Fibroblast of mammary gland (primary cell): ENCODE measurements at places on chromosomes 11 and 22.

- DNase-seq: no peak
Observed at GRCh38 chr11:72998676-72999075, 143.4 kb downstream of the FCHSD2 start.

- DNase-seq: no peak
Observed at GRCh38 chr11:2418693-2419360, 18.3 kb downstream of the TSSC4 start.

- peak; percentile 79 for DNase-seq
Observed at GRCh38 chr11:106156290-106156937, 79.0 kb downstream of the AASDHPPT start.

DNA sequence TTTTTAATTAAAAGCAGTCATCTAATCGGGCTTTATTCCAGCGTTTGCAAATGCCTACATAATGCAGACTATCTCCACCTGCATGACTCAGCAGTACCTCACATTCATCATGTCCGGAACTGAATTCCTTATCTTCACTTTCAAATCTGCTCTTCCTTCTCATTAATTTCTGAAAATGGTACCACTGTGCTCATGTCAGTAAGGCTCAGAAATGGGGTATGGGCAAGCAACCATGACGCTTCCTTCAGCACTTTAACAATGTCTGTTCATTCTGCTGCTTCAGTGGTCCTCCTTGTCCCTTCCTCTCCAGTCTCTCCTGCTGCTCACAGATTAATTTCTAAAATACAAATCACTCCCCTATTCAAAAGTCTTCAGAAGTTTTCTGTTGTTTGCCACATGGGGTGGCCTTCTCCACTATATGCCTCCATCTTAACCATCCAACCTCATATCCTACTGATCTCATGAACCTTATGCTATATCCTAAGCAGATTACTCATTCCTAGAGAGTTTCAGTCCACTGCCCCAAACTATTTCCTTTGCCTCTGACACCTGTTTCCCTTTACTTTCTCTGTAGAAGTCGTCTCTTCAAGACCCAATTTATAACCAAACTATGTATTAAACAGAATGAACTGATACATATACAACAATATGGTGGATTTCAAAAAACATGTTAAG lies 7.0 kb downstream of the GTF2H1 start:
- DNase-seq: no peak

DNA sequence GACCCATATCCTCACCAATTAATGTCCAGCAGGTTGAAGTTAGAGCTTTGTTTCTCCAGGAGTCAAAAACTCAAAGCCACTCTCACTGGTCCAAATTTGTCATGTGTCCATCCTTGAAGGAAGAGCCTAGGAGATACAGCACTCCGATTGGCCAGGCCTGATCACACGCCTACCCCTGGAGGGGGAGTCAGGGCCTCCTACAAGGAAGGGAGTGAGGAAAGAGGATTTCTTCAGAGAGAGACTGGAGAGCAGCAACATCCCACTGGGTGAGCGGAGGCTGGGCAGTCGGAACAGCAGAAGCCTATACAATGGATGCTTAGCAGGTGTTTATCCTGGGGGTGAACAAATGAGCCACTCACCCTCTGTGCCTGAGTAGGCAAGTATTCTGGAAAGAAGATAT lies 113.9 kb downstream of the TRIM29 start:
- peak; percentile 2 for DNase-seq

- no peak for DNase-seq
Observed at GRCh38 chr11:60873533-60873932, 6.2 kb downstream of the ZP1 start.

GRCh38 chr11:125344846-125345420 lies 151.1 kb downstream of the FEZ1 start:
- DNase-seq: no peak

GRCh38 chr11:41116970-41117369 lies 342.5 kb downstream of the LRRC4C start:
- DNase-seq: no peak

DNA sequence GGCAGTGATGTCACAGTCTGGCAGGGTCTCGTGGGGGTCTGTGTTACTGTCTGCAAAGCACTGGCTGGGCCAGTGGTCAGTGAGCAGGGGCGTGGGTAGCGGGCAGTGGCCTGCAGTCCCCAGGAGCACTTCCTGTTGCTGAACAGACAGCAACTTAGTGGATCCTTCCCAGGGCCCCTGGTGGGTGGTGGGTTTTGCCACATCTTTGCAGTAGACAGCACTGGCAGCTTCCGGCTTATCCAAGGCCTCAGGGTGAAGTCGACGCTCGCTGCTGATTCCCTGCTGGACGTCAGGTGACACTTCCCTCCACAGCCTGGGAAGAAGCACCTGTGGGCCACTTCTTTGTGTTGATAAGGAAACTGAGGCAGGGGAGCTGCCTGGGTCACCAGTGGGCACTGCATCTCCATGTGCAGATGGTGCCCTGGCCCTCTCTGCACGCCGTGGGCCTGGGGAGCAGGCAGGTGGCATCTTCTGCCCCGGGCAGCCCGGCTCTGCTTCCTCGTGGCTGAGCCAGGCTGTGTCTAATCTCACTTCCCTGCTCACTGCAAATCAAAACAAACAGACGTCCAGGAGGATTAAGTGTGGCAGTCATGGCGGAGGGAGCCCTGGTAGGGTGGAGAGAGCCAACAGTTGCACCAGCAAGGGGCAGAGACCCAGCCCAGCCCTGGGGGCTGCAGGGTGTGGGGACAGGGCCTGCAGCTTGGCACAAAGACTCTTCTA lies 79.8 kb downstream of the KCNQ1 start:
- DNase-seq: no peak

DNA sequence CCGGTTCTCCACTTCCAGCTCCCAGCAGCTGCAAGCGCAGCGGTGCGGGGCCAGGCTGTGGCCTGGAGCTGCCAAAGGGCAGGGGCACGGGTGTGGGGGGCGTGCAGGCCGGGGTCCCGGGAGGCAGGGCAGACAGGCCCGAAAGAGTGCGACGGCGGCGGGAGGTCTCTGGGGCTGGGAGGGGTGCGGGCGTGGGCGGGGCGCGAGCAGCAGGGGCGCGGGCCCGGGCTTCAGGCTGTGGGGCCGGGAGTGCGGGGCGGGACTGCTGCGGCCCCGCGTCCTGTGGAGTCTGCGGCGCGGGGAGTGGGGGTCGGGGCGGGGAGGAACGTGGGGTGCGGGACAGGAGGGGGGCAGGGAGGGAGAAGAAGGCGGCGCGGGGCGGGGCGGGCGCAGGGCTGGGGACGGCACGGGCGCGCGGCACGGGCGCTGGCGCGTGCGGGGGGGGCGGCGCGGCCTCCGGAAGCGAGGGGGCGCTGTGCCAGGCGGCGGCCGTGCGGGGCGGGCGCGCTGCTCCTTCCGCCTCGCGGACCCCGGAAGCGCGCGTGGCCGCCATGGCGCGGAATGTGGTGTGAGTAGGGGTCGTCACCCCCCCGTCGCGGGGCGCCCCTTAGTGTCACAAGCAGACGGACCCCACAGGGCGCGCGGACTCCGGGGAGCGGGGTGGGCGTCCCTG lies at the start of gene MRPL23:
TSS of gene MRPL23 (plus strand) at position 521 of the 673 bp plus-strand sequence. CDS start at position 552, 31 bp downstream.
- no peak for DNase-seq

- DNase-seq: no peak
Observed at GRCh38 chr22:41561788-41562187, 978 bp downstream of the CSDC2 start.

DNA sequence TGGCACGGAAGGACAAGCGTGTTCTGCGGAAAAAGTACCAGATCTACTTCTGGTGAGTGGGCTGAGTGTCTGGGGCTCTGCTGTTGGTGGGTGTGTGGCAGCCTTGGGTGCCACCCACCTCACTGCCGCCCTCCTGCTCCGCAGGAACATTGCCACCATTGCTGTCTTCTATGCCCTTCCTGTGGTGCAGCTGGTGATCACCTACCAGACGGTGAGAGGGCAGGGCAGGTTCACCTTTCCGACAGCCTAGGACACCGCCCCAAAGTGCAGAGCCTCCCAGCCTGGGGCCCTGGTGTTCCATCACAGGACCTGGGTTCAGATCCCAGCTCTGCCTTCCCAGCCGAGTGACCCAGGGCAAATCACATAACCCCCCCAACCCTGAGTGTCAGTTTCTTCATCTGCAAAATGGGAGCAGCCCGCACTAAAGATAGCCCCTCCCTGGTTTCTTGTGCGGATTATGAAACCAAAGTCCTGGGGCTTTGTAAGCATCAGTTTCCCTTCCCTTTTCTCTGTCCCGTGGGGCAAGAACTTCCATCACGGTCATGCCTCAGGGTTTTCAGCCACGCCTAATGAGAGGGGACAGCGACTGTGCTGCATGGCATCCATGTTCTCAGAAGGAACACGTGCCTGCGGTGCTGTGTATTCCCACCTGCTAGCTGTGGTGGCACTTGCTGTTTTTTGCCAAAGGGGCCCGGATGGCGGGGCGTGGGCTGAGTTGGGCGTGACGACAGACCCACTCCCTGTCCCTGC lies 9.8 kb upstream of the TAGLN start:
- DNase-seq: no peak

- DNase-seq: no peak
Observed at GRCh38 chr11:13055200-13055599, 46.1 kb downstream of the RASSF10 start.

GRCh38 chr11:118370774-118371173 lies 11.4 kb downstream of the UBE4A start:
- DNase-seq: no peak

DNA sequence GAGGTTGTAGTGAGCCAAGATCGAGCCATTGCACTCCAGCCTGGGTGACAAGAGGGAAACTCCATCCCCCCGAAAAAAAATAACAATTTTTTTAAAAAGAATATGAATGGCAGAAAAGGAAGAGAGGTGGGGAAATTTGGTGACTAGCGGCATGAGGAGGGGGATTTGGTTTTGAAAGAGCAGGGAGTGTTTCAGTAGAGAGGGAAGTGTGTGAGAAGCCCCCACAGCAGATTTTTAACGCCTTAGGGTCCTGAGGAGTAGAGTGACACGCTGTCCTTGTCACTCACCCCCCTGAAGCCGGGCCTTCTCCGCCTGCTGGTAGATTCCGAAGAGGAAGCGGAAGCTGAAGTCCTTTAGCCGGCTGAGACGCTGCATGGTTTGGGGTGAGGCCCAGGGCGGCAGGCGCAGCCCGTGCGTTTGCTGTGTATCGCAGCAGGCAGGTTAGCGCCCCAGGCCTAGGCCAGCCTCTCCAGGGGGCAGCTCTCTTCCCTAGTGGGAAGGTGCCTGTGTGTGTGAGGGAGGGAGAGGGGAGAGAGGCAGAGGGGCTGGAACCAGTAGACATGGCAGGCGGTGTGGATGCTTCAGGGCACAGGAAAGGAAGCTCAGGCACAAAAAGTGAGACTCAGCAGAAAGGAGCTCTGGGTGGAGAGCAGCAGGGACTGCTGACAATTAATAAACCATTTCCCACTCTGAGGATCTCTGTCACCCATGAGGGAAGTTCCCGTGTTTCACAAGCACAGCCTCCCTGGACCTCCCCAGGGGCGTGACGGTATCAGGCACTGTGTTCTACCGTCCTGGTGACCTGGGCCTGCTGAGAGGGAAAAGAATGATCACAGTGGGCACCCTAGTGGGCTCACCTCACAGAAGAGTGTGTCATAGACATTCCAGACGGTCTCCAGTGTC lies 3.9 kb downstream of the ACP2 start:
- no peak for DNase-seq

DNA sequence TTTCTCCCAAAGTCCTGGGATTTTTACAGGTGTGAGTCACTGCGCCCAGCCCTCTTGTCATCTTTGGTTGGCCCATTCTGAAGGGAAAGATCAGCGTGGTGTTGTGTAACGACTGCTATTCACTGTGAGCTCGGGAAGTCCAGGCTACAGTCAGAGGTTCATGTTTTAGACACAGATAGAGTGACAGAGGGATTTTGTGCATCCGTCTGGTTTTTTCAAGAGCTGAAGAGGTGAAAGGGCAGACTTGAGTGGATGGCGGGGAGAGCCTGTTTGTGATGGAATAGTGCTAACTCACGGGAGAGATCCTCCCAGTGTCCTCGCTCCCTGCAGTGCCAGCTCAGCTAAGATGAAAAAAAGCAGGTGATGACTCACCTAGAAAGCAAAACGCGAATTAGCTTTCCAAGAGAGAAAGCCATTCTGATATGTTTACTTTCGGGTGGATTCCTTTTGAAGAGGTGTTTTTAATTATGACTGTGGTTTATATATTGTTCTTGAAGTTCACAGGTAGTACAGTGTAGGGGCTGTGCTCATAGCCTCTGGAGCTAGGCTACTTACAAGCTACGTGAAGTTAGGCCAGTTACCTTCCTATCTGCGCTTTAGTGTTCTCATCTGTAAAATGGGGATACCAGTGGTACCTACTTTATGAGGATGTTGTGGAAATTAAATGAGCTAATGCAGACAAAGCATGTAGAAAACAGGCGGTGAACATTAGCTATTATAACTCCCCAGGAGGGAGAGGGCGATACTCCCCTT lies 67.2 kb downstream of the C11orf91 start:
- DNase-seq: peak; percentile 85

GRCh38 chr11:133406489-133406888 lies 125.8 kb downstream of the OPCML start:
- DNase-seq: no peak

DNA sequence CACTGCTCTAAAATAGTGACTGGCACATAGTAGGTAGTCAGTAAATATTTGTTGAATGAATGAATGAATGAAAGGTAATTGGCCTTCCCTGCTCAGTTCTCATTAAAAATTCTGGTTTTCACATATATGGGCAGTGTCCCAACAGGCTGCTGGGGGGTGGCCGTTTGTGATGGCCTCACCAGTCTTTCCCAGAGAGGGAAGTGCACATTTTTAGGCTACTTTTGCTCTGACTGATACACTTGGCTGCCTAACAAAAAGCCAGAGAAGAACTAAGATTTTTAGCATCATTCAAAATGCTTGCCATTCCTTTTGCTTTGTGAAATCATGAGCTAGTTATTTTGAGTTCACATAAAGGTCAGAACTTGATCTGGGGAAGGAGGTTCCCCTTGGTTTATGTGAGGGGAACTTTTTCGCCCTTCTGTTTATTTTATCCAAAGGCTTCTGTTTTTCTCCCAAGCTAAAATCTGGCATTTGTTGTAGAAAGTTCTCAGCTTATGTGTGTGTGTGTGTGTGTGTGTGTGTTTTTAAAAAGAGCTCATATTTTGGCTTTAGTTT lies 83.1 kb downstream of the PTPRJ start:
- DNase-seq: peak; percentile 95

DNA sequence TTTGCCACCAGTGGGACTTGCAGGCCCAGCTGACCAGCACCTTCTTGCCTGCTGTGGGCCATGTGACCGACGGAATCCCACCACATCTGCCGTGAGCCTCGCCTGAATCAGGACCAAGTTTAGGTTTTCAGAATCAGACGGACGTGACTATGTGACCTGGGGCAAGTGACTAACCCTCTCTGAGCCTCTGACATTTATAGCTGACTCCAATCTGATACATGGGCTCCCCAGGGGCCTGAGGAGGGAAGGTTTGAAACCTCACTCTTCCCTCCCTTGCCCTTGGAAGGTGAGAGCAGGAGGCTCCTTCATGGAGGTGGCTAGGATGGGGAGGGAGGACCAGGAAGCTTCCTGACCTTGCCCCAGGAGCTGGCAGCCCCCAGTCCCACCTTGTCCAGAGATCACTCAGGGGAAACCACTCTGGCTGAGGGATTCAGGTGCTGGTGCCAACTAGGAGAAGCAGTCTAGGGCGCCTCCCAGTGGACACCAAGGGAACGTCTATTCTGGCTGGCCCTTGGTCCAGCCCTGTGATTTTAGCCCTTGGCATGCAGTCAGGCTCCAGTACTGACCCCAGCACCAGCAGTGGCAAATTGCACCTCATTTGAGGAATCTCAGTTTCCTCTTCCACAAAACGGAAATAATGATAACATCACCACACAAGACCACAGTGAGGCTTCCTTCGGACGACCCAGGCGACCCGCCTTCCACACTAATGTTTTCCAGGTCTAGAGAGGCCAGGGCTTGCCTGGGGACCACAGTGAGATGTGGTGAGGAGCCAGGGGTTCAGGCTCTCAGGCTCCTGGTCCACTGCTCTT lies 47.2 kb upstream of the SYT7 start:
- DNase-seq: peak; percentile 82

GRCh38 chr22:37219533-37219932 lies 7.3 kb upstream of the SSTR3 start:
- no peak for DNase-seq
